HepG2 (cell line): ENCODE measurements at places on chromosomes 16 and 17.

GRCh38 chr17:49629447-49629846 lies 48.5 kb downstream of the SPOP start:
- no peak for DNase-seq

DNA sequence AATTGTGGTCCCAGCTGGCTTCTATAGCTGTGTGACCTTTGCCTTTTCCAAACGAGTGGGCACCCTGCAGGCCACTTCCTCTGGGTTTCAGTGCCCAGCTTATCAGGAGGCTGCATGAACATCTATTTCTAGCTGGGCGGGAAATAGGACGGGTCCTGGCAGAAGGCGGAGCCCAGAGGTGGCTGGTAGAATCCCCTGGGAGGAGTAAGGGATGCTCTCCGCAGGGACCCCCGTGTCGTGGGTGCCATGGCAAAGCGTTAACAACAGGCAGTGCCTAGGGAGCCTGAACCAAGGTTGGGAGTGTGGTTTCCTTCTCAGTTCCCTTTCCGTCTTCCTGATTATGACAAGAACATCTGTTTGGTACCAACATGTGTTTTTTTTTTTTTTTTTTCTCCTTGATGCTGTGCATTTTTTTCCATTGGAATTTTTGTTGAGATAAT lies 58.2 kb downstream of the PLCG2 start:
- no peak for DNase-seq

GRCh38 chr17:66526827-66527226 lies 224.4 kb downstream of the PRKCA start:
- DNase-seq, result no peak

DNA sequence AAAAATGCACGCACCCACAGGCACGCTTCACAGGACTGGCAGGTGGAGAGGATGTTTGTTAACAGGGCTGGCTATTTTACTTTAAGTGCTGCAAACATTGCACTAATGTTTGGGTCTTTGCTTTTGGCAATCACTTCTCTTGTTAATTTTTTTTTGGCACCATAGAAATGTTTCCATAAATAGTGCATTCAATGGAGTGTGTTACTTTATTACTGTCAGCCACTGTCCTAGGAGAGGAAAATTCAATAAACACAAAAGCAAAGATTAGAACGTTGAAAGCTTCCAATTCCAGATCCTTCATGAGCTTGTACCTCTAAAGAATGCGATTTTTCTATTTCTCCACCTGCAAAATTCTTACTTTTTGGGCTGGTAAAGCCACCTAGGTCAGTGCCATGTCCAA lies 743.5 kb downstream of the WWOX start:
- DNase-seq, result no peak

DNA sequence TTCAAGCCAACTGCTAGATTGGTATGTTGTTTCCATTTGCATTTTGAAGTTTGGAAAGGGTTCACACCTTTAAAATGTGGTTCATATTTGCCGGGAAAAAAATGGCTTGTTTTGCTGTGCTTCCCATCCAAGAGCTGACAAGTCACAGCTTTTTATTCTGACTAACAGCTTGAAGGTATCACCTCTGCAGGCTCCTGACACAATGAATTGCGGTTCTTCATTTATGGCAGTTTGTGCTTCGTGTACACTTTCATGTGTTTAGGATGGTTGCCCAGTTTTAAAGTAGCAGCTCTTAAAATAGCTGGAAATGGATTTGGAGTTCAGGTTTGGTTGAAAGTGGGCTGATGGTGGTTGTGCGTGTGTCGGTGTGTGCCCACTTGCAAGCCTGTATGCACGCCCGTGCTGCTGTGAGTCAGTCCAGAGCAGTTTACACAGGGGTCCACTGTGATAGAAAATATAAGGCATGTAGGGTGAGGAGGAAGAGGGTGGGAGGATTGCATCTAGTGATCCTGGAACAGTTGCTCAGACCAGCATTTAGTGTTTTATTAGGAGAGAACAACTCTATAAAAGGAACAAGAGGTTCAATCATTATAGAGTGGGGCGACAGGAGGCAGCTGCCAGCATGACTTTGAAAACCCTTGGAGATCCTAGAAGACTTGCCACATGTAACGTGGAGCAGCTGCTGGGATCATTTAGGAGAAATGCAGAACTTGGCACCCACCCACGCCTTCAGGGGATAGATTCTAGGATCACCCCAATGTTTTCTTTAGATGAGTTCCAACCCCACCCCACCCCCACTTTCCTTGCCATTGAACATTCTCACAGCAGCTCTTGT lies 108.0 kb upstream of the TBX2 start:
- DNase-seq, result no peak

DNA sequence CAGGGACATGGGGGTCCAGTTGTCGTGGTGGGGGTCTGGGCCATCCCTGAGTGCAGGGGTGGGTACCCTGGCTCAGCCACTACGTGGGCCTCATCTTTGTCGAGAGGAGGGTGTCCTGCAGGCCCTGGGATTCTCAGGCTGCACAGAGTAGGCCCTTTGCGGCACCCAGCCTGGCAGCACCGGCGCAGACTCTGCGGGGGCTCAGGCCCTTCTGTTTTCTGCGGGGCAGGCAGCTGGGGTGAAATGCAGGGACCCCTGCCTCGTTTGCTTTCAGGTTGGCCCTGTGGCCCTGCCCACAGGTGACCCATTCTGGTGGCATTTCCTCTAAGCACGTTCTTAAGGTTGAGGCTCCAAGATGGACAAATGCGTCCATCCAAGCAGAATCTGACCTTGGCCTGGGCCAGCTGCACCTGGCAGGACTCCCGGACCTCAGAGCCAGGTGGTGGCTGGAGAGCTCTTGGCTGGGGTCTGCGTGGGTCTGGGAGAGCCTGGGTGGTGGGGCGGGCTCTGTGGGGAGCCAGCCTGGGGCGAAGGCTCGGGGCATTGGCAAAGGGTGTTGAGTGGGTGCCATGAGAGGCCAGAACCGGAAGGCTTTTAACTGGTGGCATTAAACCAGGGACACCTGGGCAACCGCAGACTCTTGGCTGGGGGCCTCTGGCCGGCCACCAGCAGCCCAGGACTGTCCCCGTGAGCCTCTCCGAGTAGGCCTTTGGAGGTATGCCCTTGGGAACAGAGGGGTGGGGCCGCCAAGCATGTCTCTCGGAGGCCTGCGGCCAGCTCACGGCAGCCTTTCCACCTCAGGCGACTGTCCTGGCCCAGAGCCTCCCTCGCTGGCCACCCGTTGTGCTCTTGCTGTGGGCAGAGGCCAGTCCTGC lies 16.9 kb downstream of the PRSS27 start:
- no peak for DNase-seq

GRCh38 chr16:66541388-66542355 lies 8.2 kb downstream of the TK2 start:
- no peak for DNase-seq

GRCh38 chr16:3832668-3833067 lies 47.8 kb downstream of the CREBBP start:
- no peak for DNase-seq

GRCh38 chr17:8913091-8913490 lies 45.6 kb upstream of the PIK3R6 start:
- no peak for DNase-seq

- DNase-seq, result no peak
These were observed 1.5 kb upstream of the KRT16 start for GRCh38 chr17:41614098-41614497.

GRCh38 chr17:45732926-45733505 lies 51.1 kb upstream of the CRHR1 start:
- DNase-seq, result no peak

DNA sequence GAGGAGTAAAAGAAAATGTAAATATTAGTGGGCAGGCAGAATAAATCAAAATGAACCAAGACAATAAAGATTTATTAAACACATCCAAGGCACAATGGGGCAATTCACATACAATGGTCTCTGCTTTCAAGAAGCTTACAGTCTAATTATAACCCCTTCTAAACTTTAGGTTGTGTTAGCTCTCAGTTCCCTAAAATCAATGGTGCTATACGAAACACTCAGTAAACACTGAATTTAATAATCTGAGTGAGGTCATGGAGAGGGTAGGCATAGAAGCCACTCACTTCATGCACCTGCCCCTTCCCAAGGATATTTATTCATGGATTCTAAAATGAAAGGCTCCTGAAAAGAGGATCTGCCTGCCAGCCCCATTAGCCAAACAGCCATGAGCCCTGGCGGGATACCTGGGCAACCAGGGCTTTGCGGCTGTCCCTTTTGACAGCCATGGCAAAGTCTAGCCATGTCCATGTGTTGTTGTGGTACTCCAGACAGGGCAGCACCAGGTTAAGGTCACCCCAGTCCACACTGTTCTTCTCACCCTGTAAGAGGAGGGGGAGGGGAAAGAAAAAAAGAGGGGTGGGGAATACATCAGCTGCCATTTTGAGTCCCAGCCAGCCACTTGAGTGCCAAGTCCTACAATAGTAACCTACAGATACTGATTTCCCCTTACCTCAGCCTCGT lies 1.4 kb upstream of the RSKR start:
- DNase-seq, result no peak

DNA sequence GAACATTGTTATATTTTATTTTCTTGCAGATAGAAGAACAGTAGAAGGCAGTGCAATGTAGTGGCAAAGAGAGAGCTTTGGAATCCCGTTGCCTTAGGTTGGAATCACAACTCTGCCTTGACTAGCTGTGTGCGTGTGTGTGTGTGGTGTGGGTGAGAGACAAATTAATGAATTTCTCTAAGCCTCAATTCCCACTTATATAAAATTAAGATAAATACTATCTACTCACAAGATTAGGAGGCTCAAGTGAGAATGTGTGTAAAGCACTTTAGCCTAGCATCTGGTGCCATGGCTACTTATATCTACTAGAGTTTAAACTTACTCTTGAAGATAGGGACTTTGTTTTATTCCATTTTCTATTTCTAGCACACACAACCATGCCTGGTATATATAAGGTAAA lies 12.8 kb downstream of the CPD start:
- no peak for DNase-seq
